ENCODE measurements at places on chromosomes 5 and 9. TPM values are rescaled to one million over a fixed set of nuclear protein-coding genes. Genes with fewer than 3 reads are reported as not detected.

Gene MEIKIN
- total RNA-seq, result not detected

Gene AHRR
- 86.8 TPM for total RNA-seq

Gene MED22
- total RNA-seq, result 21.5 TPM

Gene TMC1
- not detected for total RNA-seq

Gene BTNL8
- total RNA-seq, result not detected

Gene SOWAHA
- 0.17 TPM for total RNA-seq

Gene BNIP1
- total RNA-seq, result 19.2 TPM

Data from smooth muscle cell of trachea (primary cell).